ENCODE measurements at places on chromosomes 2 and 18.

DNA sequence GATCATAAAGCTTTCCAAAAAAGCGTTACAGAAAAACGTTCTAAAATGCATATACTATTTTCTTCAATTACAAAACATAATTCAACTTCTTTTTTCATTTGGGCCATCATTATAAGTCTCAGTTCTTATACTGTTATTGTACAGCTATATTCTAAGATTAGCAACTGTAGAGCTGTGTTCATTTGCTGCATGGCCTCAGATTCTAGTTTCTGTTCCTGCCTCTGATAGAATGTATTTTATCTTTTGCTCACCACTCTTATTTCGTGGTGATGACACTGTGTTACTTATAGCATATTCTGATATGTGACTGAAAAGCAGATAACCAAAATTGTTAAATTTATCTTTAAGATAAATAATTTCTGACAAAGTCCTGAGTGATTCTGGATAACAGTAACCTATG lies 67.2 kb downstream of the PTRHD1 start:
- DNase-seq, result no peak

DNA sequence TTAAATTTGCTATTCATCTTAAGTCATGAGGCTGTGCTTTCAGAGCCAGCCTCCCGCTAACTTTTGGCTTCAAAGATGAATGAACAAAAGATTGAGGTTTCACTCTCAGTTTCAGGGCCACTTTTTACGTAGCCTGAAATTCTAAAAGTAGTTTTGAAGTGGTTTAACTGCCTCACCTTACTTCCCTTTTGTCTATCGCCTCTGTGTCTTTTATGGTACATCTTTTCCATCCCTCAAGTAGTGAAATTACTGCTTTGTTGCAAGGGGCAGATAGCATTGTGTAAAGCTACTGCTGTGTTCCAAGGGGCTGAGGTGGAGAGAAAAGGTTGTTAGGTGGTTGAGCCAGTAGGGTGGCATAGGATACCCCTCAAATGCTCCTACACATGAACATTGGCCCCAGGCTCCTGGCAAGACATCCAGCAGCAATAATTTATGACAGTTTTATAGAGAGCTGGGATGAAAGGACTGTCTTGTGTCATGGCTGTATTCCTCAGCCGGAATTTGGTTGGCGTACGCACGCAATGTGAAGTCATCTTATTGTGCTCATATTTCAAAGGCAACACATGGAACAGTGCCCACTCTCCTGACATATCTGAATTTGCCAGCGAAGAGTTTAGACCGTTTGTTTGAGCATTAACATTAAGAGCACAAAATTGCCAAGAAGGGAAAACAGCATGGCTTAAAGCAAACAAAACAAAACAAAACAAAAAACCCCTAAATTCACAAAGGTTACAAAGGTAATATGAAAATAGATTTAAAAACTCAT lies 32.2 kb downstream of the QPCT start:
- DNase-seq, result no peak

DNA sequence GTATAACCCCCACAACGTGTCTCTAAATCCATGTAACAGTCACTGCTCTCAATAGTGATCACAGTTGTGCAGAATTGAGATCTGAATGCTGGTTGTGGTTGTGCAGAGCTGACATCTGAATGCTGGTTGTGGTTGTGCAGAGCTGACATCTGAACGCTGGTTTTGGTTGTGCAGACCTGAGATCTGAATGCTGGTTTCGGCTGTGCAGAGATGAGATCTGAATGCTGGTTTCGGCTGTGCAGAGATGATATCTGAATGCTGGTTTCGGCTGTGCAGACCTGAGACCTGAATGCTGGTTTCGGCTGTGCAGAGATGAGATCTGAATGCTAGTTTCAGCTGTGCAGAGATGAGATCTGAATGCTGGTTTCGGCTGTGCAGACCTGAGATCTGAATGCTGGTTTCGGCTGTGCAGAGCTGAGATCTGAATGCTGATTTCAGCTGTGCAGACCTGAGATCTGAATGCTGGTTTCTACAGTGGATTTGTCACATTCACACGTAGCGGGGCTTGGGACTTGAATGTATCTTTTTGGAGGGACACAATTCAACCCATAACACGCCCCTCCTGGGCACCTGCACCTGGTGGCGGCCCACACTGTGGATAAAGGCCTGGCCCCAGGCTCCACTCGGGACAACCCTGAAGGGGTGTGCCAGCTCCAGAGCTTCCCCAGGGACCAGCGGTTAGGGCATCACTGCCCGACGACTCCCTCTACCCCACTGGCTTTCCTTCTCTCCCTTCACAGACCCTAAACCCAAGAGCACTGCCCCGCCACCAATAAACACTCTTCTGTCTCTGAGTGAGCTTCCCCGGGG lies 51.1 kb upstream of the SLC66A3 start:
- DNase-seq, result no peak

GRCh38 chr2:114421781-114422180 lies 20.7 kb upstream of the DPP10 start:
- DNase-seq, result no peak

DNA sequence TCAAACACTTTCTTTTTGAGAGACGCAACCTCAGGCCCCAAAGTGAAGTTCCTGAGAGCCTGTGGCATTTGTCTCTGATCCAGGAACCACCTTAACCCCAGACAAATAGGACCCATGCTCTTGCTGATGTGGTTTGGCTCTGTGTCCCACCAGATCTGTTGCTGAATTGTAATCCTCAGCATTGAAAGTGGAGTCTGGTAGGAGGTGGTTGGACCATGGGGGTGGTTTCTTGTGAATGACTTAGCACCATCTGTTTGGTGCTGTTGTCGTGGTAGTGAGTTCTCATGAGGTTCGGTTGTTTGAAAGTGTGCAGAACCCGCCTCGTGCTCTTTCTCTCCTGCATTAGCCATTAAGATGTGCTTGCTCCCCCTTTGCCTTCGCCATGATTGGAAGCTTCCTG lies 252.6 kb downstream of the FAM210A start:
- no peak for DNase-seq

DNA sequence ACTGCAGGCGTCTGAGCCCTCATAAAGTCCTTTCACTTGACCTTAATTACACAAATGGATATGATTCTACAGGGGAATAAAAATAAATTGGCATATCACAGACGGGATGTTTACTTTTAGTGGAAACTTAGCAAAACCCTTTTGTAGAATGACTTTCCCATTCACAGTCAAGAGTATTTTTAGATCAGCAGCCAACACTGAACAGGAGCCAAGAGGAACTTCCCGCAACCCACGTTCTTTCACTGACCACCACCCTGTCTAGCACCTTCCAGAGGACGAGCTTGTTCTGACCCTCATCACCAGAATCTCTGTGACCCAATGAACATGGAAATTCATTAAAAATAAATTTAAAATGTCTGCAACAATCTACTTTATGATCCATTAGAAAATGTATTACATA lies 119.0 kb upstream of the SNTG2 start:
- no peak for DNase-seq

- no peak for DNase-seq
Measured at GRCh38 chr2:71905205-71905604, 242.5 kb downstream of the CYP26B1 start.

- no peak for DNase-seq
Measured at GRCh38 chr2:236171680-236172254, 3.6 kb upstream of the GBX2 start.

DNA sequence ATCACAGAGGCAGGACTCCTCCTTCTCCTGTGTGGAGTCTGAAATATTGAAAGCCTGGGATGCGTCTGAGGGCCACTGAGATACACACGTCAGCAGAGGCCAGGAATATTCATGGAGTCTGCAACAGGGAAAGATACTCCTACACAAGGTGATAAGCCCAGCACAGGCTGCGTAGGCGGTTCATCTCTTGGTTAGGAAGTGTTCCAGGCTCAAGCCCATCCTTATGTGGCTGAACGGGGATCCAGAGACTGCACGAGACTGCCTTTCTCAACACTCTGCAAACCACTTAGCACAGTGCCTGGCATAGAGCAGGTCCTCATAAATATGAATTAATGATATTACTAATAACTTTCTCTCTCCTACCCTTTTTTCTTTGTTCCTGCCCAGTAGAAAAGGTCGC lies 29.2 kb upstream of the AGPS start:
- DNase-seq, result no peak

DNA sequence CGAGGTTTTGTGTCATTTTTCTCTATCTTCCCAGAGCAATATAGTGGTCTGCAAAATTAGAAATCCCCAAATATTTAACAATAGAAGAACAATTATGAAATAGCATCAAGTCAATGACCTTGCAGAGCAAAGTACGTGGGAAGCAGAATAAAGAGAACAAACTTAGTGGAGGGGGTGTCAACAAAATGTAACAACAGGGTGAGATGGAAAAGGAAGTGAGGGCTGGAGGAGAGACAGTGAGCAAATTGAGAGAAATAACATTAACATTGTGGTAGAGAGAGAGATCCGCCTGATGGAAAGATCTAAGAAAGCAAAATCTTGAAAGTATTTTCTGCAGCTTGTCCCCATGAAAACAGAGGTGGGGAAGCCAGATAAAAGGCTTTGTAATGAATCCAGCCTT lies 23.4 kb downstream of the ARHGAP15 start:
- DNase-seq, result no peak

- no peak for DNase-seq
Measured at GRCh38 chr2:84906108-84906899, 848 bp downstream of the TMSB10 start.

DNA sequence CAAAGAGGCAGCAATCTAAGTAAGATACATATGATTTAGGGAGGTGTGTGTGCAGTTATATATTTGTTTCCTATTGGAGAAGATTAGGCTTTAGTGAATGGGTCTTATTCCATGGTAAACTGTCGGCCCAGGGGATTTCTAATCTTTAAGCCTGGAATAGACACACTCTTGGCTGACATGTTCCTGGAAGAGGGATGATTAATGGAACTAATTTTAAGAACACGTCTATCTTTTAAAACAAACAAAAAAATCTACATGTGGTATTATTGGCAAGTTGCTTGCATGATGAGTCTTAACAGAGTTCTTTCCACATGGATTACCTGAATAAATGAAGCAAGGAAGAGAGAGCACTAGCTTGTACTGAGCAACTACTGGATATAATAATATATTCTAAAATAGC lies 114.2 kb upstream of the NT5C1B start:
- no peak for DNase-seq

GRCh38 chr2:132797556-132797955 lies 127.6 kb upstream of the LYPD1 start:
- DNase-seq, result no peak

GRCh38 chr2:134668821-134669220 lies 50.0 kb downstream of the TMEM163 start:
- no peak for DNase-seq

- no peak for DNase-seq
Measured at GRCh38 chr2:47357483-47357882, 45.5 kb upstream of the MSH2 start.

DNA sequence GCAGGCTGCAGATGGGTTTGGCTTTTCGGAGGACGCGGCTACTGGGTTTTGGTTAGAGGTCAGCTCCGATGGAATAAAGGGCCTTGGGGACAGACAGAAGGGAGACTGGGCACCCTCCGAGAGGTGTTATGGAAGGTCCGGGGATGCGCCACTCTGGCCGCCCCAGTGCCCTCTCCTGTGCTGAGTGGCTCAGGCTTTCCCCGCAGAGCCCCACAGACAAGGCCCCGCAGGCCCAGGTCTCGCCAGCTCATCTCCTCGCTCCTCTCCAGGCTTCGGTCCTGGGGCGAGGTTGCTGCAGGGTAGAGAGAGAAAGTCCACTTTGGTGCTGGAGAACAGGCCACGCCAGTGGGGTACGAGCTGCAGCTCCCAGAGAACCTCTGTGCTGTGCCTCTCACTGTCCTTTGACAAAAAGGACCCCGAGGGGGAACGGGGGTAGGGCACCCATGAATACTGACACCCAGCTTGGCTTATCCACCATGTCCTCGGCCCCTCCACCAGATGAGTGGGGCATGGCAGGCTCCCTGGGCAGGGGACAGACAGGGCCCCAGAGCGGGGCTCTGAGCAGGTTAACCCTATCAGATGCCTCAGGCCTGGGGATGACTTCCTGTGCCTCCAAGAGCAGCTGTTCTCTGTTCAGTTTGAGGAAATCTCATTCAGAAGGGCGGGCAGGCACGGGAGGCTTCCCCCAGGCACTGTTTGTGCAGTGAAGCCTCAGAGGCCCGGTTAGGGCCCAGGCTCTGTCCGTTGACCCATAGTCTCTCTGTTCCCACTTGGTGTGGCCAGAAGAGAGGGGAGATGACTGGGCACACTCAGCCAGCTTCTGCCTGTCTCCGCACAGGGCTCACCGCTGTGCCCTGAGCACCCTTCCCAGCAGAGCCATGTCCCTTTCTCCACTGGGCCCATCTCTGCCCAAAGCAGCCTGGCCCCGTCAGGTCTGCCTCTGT lies 15.7 kb upstream of the CNNM3 start:
- no peak for DNase-seq

- DNase-seq, result no peak
Measured at GRCh38 chr2:105294844-105295481, 34.6 kb downstream of the TGFBRAP1 start.

DNA sequence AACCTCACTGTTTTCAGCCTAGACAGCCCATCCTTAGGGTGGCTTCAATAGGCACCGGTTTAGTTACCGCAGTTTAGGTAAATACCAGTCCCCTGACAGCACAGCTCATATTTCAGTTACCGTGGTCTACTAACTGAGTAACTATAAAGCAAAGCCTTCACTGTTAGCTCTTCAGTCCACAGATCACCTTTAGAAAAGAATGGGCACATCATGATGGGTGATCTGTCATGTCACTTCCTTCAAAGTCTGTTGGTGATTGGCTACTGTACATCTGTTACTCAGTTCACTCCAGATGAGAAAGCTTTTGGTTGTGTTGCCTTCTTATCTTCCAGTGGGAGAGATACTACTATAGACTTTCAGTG lies 21.0 kb downstream of the SLC20A1 start:
- no peak for DNase-seq

DNA sequence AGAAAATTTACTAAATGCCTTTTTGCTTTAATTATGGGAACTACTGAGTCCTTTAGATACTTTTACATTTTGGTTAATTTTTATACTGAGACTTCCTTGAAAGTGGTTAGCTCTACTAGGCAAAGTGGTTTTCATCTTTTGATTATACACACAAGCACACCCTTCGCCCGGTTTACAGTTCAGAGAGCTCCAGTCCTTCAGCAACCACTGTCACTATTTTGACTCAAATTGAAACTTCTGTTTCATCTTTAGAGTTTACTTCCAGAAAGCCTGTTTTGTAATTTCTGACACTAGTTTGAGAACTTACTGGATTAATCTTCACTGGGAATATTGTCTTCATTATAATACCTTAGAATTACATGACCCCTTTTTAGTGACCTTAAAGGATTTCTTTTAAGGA lies 140.3 kb upstream of the FOSL2 start:
- DNase-seq, result no peak

All from NCI-H1417 treated with DMSO at 0.1 percent for 48 hours (cell line).